ENCODE measurements at places on chromosomes 3 and 15. TPM values are rescaled to one million over a fixed set of nuclear protein-coding genes. Genes with fewer than 3 reads are reported as not detected.

The CPN2 gene
- total RNA-seq, result 0.73 TPM

The C3orf70 gene
- 5.4 TPM for total RNA-seq

GRCh38 chr3:143770391-143770790 lies 77.9 kb downstream of the SLC9A9 start:
- ATAC-seq, result no peak

- peak; percentile 55 for ATAC-seq
Measured at GRCh38 chr3:112561484-112561733, 353 bp downstream of the ATG3 start.

DNA sequence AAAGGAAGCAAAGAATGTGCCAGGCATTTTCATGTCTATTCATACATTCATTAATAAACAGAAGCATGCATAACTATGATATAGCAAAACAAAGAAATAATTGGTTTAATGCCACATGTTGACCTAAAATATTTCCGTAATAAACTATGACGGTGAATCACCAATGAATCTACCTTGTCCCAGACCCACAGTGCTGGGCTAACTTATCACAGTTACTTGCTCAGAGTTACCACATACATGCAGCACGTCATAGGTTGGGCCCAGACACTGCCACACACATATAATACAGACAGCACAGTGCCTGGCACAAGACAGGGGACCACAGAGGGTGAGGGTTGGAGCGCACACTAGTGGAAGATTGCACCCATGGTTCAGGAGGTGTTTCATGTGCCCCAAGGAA lies 86.9 kb downstream of the ATP1B3 start:
- no peak for ATAC-seq

GRCh38 chr3:143795874-143796273 lies 52.4 kb downstream of the SLC9A9 start:
- ATAC-seq, result peak; percentile 31

The GPR15 gene
- total RNA-seq, result not detected

DNA sequence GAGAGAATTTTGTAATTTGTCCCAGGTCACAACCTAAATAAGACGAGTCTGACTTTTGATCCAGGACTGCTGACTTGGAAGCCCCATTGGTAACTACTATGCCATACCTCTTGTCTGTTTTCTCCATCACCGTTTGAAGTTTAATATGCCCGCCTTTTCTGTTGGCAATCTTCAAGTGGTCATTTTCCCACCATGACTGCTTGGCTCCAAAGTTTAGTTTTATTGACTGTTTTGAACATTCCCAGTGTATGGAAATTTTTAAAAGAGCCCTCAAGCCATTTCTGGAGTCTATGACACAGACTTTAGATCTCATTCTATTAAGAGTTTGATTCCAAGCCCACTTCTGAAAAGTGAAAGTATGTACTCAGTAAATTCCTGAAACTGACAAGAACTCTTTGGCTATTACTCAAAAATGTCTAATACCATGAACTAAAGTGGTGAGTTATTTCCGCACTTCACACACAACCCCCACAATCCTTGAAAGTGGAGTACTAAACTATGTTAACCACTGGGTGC lies 136.7 kb upstream of the ADAMTS9 start:
- ATAC-seq, result no peak

The OR4F15 gene
- total RNA-seq, result 0.18 TPM

DNA sequence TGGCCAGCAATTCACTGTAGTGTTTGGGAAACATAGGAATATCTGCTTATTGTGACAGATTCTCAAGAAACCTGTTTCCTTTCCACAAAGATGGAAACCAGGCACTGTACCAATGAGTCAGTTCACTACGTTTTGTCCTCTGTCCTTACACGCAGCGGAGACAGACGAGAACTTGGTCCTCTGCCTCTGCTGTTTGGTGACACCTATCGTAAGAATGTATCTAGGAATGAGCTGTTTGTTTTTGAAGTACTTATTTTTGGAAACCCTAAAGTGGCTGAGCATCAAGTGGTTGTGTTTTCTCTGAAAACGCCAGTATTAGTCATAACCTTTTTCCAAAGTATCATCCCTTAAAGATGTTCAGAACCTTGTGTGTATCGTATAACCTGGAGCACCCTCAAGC lies 93.0 kb downstream of the PGPEP1L start:
- ATAC-seq, result no peak

DNA sequence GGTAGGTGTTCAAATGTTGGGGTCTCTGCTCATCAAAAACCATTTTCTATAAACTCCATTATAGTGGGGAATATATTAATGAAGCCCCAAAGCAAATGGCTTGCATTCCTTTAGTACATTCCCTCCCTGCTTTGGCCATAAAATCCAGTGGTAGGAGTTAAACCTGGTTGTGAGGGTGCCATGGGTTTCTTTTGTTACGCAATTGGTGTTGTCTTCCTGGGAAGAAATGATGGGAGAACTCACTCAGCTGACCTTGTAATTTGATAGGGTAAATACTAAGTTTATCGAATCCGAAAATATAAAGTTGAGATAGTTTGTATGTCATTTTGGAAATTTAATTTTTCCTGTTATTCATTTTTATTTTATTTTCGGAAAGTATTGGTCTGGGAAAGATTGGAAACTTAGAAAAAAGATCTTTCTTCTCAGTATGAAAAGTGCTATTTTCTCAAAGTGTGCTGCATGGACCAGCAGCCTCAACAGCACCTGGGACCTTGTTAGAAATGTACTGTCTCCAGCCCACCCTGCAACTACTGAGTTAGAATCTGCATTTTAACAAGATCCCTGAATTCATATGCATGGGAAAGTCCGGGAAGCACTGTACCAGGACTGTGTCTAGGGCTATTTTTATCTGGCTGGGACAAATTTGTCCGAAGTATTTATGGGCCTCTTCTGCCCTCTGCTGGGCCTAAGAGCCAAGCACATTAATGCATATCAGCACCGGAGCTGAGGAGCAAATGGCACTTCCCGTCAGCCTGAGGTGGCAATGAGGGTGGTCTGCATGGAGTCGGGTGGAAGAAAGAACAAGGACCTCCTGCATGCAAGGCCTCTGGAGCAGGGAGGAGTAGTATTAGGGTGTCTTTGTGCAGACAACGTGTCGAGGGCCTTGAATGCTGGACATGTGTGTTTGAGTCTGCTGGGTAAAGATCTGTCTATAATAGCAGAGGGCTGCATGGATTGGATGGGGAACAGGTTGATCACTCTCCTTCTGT lies 54.7 kb downstream of the FAM81A start:
- peak; percentile 99 for ATAC-seq

The DUOXA2 gene
- total RNA-seq, result 0.05 TPM

The MYL3 gene
- total RNA-seq, result 2.4 TPM

The VWA5B2 gene
- total RNA-seq, result 0.66 TPM

The PIGX gene
- 9.8 TPM for total RNA-seq

DNA sequence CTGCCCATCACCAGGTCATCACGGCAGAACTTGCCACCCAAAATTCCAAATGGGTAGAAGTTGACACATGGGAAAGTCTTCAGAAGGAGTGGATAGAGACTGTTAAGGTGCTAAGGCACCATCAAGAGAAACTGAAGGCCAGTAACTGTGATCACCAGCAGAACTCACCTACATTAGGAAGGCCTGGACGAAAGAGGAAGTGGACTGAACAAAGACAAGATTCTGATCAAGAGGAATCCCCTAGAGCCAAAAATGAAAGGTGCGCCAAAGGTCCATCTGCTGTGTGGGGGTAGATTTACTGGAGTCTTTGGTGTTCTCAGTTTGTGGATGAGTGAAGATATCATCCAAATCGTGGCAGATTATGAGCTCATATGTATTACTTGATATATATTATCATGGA lies 46.3 kb upstream of the P3H2 start:
- no peak for ATAC-seq

DNA sequence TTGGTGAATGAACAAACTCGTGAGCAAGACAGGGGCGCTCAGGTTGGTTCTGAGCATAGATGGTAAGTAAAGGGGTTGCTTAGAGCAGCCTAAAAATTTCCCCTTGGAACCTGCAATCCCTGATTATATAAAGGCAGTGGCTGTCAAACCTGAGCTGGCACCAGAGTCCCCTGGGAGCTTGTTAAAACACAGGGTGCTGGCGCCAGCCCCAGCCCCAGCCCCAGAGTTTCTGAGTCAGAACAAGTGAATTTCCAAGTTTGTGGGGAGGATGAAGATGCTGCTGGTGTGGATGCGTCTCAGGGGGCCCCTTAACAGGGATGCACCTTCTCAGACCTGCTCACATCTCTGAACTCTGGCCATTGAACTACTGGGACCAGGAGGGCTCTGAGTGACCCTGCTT lies 48.2 kb downstream of the FEM1B start:
- ATAC-seq, result no peak

The MYNN gene
- total RNA-seq, result 22.0 TPM

The COL6A5 gene
- total RNA-seq, result 0.29 TPM

DNA sequence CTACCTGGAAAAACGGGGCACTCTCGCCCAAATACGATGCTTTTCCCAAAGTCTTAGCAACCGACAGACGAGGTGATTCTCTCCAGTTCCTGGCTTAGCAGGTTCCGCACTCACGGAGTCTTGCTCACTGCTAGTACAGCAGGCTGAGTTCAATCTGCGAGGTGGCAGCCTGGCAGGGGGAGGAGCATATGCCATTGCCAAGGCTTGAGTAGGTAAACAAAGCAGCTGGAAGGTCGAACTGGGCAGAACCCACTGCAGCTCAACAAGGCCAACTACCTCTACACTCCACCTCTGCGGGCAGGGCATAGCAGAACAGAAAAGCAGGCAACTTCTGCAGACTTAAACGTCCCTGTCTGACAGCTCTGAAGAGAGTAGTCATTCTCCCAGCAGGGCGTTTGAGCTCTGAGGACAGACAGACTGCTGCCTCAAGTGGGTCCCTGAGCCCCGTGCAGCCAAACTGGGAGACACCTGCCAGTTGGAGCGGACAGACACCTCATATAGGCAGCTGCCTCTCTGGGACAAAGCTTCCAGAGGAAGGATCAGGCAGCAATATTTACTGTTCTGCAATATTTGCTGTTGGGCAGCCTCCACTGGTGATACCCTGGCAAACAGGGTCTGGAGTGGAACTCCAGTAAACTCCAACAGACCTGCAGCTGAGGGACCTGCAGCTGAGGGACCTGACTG lies 73.4 kb upstream of the CADM2 start:
- ATAC-seq, result no peak

DNA sequence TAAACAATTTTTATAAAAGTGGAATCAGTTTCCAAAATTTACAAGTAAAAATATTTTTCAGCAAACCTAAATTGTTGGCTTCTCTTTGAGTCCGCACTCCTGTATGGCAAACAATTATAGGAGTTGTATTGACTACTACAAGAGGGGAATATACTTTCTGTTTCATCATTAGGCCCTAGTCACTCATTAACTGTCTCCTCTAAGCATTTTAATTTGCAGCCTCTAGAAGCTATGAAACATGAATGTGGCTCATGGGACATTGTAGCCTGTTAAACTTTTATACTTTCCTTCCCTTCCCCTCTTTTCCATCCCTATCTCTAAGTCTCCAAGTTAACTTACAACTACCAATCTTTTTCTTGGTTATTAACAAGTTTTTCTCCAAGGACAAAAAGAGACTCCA lies 58.9 kb upstream of the CBLB start:
- no peak for ATAC-seq

DNA sequence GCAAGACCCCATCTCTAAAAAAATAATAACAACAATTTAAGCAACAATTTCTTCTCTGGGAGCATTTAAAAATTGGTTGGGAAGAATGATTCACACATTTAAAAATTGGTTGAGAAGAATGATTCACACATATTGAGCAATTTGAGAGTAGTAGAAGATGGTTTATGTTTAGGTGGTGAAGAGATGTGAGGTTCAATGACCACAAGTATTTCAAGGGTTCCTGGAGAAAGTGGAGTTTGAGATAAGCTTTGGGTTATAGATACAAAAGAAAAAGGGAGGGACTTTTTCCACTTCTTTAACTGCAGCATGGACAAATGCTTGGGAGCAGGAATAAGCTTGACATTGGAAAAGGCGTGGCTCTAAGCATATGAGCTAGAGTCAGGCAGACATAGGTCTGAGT lies 145.7 kb upstream of the NPHP3 start:
- ATAC-seq, result no peak
